ENCODE measurements at places on chromosomes 7 and 10. TPM values are rescaled to one million over a fixed set of nuclear protein-coding genes. Genes with fewer than 3 reads are reported as not detected.

LEP gene
- total RNA-seq = not detected

GNG11 gene
- total RNA-seq = 0.85 TPM

AKR1C8 gene
- total RNA-seq = 1.6 TPM

RNF148 gene
- not detected for total RNA-seq

DBNL gene
- total RNA-seq = 104 TPM

MSMB gene
- not detected for total RNA-seq

UCMA gene
- not detected for total RNA-seq

TYSND1 gene
- 14.2 TPM for total RNA-seq

DHTKD1 gene
- 8.9 TPM for total RNA-seq

NODAL gene
- not detected for total RNA-seq

INA gene
- total RNA-seq = not detected

NUTM2E gene
- total RNA-seq = not detected

GHRHR gene
- not detected for total RNA-seq

STARD3NL gene
- 14.1 TPM for total RNA-seq

PLCE1 gene
- total RNA-seq = not detected

DNAH11 gene
- total RNA-seq = 0.97 TPM

TAS2R3 gene
- 0.42 TPM for total RNA-seq

MUC12 gene
- not detected for total RNA-seq

TMEM26 gene
- total RNA-seq = not detected

Data from T-helper 17 cell (primary cell).